Spleen (tissue), 13 donors: ENCODE measurements at places on chromosomes 13 and 19.

DNA sequence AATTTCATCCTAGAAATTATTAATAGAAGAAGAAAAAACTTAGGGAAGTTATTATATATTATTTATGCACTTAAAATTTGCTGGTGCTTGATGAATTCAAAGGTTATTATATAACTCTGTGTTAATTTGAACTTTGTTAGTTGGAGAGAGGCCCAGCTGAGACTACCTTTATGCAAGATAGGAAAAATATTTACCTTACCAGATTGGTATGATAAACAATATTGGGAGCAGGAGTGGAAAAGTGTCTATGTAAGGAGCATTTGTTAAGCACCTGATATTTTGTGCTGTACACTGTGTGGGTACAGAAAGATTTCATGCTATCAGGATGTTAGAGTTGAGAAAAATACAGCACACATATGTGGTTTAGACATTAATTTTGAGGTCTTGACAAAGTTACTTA, 357.2 kb downstream of the OXGR1 start:
- DNase-seq, result no peak

- DNase-seq, result no peak
Observed at GRCh38 chr19:53880711-53881481, 1.1 kb upstream of the PRKCG start.

DNA sequence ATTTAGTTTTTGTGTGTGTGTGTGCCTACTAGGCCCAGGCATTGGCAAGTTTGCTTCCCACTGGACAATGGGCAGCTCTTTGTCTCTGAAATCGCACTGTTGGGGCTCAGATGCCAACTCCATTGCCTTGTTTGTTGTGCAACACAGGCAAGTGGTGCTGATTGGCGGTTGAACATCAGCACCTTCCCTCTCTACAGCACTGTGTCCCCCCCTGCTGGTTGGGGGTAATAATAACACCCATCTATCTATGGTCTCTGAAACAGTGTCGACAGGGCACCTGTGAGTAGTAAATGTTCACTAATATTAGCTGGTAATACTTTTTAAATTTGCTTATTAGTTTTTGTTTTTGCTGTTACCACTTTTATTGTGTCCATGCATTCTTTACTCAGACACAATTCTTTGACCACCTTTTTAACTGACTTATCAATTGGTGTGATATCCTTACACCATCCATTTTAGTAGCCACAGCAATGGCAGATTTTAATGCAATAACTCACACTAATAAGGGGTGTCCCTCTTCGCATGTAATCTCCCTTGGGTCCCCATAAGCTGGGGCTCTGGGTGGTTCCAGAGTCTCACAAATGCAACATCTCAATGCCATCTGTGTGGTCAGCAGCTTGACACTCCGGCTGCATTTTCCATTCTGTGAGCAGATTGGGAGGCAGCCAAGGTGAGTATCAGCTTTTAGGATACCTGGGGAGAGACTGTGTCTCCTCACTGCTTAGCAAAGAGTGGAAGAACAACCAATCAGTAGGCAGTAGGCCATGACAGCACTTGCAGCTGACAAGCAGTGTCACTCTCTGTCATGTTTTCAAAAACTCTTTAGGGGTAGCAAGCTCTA, 47.7 kb upstream of the UQCRFS1 start:
- no peak for DNase-seq

GRCh38 chr13:60074397-60074796, 89.3 kb downstream of the DIAPH3 start:
- DNase-seq, result no peak

- no peak for DNase-seq
Observed at GRCh38 chr13:49346460-49346859, 97.4 kb downstream of the CAB39L start.

DNA sequence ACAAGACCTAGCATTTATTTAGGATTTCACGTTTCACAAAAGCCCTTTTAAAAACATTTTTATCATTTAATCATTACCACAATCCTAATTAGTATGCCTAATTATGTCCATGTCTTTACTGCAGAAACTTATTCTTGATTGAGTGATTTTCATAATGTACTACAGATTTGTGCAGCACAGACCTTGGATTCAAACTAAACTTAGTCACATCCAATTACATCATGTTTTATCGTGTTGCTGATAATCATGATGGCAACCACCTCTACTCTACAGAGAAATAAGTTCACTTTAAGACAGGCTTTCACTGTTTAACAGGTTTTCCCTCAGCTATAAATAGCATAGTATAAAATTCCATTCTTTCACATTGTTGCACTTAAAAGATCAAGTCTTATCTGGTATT, 240.9 kb upstream of the RFC3 start:
- no peak for DNase-seq

DNA sequence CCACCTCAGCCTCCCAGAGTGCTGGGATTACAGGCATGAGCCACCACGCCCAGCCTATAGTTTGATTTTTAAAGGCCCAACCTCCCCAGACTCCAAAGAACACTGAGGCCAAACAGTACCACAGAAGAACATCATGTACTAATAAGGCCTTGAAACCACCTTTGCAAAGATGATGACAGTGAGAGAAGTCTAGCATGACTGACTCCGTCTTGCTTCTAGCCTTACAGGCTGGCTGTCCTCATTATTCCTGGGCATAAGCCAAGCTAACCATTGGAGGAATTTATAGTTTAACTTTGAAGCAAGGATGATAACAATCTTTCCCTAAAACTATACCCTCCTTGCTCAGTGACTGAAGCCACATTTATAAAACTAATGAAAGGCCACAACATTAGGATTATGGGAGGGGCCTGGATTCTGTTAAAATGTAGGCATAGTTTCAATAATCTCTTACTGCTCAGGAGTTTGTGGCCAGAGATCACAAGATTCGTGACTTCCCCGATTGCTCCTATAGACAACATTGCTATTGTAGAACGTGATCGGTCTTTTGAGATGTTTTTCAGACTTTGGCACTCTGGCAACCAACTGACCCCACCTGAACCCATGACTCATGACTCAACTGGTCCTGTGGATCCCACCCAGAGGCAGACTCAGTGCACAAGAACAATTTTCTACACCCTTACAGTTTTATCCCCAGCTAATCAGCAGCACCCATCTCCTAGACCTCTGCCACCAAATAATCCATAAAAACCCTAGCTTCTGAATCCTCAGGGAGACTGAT, 17.6 kb downstream of the GPR42 start:
- no peak for DNase-seq

GRCh38 chr19:16650821-16651220, 9.1 kb downstream of the SMIM7 start:
- no peak for DNase-seq

GRCh38 chr19:825897-826644, 1.6 kb upstream of the AZU1 start:
- no peak for DNase-seq

GRCh38 chr19:41156207-41156606, 36.8 kb upstream of the CYP2S1 start:
- no peak for DNase-seq

GRCh38 chr13:29436291-29436690, 159.2 kb downstream of the SLC7A1 start:
- DNase-seq, result no peak

DNA sequence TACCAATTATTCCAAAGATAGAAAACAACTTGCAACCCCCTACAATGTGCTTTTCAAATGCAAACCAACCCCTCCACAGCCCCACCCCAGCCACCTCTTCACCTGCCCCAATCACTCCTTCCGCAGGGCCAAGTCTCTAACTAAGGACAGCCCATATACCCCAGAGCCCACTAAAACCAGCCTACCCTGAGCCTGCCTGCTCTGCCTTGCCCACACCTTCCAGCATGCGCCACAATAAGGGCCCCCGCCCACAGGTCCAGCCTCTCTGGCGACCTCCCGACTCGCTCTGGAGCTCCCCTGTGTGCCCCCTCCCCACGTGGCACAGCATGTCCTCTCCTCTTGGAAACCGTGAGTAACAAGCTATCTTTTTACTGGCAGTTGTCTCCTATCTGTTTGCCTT, 42.8 kb upstream of the MEDAG start:
- DNase-seq, result no peak

DNA sequence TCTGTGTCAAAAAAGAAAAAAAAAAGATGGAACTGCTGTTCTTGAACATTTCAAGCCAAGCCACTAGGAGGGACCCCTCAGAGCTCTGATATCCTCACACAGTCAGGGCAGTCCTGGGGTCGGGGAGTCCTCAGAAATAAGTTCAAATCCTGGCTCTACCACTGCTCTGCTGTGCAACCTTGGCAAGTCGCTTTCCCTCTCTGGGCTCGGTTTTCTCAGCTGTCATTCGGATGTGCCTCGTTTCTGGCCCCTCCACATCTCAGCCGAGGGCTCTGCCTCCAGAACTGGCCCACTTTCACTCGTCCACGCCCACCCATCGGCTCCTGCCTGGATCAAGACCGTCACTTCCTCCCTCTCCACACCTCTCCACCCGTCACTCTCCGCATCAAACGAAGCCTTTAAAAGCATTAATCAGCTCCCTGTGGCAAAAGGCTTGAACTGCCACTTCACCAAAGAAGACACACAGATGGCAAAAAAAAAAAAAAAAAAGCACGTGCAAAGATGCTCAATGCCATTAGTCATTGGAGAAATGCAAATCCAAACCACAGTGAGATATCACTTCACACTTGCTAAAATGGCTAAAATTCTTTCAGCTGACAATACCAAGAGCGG, 7.4 kb upstream of the ZNRF4 start:
- no peak for DNase-seq

- DNase-seq, result no peak
Observed at GRCh38 chr13:25598421-25598820, 226.6 kb downstream of the ATP8A2 start.

- DNase-seq, result no peak
Observed at GRCh38 chr19:3142292-3142670, 6.4 kb downstream of the GNA15 start.

DNA sequence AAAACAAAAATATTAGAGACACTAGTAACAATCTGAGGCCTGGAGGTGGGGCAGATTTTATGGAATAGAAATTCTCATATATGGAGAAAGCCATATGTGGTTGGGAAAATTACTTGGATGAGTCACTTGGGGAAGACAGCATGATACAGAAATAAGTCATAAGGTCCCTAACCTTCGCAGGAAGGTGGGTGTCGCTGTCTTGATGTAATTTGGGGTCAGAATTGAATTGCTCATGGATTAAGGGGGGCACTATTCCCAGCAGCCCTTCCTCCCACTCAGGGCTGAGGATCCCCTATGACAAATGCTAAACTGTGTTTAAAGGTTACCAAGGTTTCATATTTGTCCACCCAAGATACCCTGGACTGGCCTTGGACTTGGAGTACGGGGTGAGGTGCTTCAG, 5.0 kb downstream of the RDH8 start:
- DNase-seq, result no peak

DNA sequence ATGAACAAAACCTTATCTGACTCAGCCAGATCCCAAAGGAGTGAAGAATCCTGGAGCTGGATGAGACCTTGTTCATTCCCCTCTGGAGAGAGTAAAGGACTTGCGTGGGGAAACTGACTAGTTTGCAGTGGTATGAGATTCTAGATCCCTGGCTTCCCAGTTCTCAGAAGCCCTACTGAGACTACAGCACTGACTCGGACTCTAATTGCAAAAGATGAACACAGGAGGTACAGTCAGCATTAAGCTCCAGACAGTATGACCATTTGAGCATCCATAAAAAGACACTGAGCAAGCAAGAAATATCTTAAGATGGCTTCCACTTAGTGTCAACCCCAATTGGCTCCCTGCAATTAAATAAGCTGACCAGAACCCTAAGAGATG, 6.8 kb downstream of the ZC3H4 start:
- DNase-seq, result no peak

DNA sequence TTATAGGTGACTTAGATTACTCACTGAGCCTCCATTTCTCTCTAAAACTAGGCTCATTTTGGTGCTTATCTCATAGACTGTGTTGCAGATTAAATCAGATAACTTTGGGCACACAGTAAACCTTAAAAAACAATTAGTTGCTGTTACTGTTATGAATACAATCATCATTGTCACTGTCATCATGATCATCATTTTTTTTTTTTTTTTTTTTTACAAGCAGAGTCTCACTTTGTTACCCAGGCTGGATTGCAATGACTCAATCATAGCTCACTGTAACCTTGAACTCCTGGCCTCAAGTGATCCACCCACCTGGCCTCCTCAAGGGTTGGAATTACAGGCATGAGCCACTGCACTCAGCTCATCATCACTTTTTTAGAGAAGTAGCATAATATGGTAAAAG, 60.0 kb downstream of the VWA8 start:
- no peak for DNase-seq

GRCh38 chr19:2780284-2780683, 2.8 kb downstream of the SGTA start:
- DNase-seq, result no peak

- no peak for DNase-seq
Observed at GRCh38 chr13:42283574-42283973, 11.6 kb downstream of the AKAP11 start.

GRCh38 chr13:60893801-60894200, 496.8 kb downstream of the TDRD3 start:
- DNase-seq, result no peak

- peak; percentile 53 for DNase-seq
Observed at GRCh38 chr13:112248862-112249592, 127.1 kb upstream of the SPACA7 start.
